RPMI7951 (cell line): ENCODE measurements at places on chromosomes 16 and 17. TPM values are rescaled to one million over a fixed set of nuclear protein-coding genes. Genes with fewer than 3 reads are reported as not detected.

DNA sequence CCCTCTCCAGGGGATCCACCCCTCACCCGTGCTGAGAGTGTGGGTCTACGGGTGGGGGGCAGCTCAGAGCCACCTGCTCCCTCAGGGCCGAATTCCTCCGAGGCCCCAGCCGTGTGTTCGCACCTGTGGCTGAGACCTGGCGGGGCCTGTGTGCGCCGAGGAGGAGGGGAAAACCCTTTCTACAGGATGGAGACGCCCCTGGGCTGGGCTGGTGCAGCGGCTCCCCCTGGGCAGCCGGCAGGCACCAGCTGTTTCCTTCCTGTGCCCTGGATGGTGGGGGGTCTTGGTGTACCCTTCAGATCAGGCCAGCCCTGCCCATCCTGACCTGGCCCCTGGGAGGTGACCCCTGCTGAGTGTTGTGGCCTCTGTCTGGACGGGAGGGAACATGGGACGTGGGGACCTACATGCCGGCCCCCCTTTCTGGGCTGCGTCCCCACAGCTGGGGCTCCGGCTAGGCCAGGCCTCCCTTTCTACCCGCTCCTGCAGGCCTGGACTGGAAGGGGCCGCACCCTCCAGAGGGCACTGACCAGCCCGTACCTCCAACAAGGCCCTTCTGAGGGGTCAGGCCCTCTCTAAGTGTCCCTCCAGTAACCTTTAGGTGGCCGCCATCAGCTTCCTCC lies 28.3 kb upstream of the PABPN1L start:
- DNase-seq: no peak

GRCh38 chr17:17239832-17240231 lies 2.9 kb upstream of the FLCN start:
- no peak for DNase-seq

DNA sequence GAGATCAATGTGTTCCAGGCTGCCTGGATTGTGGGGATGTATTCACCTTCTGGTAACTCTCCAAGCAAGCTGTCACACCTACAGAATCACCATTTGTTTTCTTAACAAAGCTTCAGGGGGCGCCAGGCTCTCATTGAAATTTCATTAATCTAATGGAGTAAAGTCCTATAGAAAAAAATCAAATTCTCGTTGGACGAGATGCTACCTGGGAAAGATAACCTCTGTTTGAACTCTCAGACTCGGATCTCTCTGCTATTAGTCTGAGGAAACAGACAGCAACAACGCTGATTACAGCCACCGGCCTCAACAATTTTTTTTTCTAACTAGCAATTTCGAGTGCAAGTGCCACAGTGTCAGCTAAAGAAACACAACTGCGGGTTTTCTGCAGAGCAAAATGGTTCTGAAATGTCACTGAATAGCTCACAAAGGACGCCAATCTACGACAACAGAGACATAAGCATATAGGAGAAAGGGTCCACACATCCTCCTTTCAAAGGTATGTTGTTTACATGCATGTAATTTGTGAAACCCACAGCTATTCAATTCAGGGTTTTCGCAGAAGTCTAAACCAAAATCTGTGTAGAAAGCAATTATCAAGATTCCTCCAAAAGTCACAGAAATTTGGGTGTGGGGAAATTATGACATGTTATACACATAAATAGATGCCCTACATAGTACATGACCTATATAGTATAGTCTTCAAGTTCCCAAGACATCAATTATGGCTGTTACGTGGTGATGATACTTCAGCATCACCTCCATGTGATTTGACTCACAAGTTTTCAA lies 135.8 kb downstream of the SKAP1 start:
- no peak for DNase-seq

- DNase-seq: no peak
These were observed 13.6 kb upstream of the CBFB start for GRCh38 chr16:67015313-67015731.

Gene FOXC2
- 1.3 and 1.6 TPM in 2 replicates for total RNA-seq

GRCh38 chr16:48126801-48127644 lies 28.8 kb downstream of the ABCC12 start:
- DNase-seq: peak; percentile 99

Gene SCIMP
- not detected in 2 replicates for total RNA-seq

DNA sequence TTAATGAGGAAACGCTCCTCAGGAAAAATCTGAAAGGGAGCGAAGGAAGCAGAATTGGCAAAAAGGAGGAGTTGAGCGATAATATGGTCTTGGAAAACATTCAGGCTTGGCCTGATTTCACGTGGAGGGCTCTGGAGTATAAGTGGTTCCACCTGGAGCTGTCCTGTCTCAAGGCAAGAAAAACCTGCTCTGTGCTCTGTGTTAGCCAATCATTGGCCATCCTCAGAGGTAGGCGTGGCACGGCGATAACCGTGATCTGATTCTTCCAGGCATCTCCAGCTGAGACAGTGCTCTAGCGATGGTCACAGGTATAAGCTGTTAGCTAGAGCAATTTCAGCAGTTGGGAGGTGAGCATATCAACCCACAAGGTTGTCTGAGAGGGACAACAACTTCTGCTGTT lies 450.5 kb upstream of the MAF start:
- DNase-seq: no peak

GRCh38 chr16:2026461-2027023 lies at the start of gene NHERF2:
Gene NHERF2 (plus strand): TSS chr16:2026902. CDS start chr16:2027006, 104 bp downstream.
- DNase-seq: no peak

DNA sequence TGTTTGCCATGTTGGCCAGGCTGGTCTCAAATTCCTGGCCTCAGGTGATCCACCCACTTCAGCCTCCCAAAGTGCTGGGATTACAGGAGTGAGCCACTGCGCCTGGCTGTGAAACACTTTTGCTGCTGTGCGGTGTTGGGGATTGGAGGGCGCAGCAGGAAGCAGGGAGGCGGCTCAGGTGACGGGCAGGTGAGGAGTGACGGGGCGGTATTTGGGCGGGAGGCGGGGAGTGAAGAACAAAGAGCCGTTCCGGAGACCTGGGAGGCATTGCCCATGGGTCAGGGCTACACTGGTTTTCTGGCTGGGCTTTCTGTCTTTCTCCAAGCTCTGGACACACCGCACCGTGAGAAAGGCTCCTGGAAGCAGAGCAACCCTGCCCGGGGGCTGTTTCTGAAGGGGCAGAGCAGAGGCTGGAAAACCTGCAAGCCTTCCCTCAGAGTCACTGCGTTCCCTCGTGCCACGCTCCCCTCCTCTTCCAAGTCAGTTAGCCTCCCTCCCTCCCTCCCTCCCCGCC lies 22.1 kb downstream of the CRISPLD2 start:
- DNase-seq: no peak
